Non-pigmented ciliary epithelial cell (primary cell): ENCODE measurements at places on chromosomes 7 and 10.
A peak's percentile ranks its signal among the peaks of the same experiment; 100 is the strongest.

DNA sequence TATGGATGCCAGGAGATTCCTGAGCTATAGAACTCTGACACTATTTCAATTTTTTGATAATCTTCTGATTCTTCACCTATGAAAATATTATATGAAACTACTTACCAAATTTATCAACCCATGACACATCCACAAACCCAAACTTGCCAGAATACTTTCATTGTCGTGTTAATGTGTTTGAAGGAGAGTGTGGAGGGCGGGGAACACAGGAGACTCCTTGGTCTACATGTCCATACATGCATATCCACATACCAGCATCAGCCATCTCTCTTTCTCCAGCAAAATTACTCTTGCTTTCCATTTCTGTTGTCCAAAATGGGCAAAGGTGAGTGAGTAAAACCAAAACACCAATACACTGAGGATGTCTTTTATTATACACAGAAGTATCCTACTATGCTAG, 23.5 kb upstream of the BPGM start:
- no peak for DNase-seq

DNA sequence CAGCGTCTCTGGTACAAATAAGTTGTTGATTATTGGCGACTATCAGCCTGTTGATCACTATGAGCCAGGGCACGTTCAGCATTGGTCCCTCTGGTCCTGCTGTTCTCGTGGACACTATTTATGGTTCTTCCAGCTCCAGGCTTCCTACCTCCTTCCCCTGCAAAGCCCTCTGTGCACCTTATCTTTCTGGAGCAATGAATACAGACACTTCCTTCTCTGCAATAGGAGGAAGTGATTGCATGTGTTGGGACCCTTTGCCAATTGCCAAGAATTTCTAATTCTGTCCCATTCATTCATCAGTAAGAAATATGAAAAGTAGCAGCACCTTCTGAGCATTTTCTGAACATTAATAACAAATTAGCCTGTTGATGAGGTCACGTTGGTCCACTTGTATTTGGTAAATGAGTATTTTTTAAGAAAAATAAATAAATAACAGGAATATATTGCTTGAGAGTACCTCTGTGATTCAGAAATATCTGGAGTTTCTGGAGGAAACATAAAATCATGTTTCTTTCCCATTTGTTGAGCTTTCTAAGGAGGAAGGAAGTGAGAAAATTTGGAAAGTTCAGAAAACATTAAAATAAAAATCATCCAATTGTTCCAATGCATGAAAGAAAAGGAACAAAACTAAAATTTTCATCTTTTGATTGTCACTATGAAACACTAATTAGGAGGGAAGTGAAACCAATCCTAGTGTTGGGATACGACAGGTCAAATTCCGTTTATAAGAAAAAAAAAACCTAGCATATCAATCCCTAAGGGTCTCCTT, 259.1 kb upstream of the KLF6 start:
- no peak for DNase-seq

GRCh38 chr10:38070501-38070900, 23.6 kb upstream of the ZNF37A start:
- DNase-seq: no peak

DNA sequence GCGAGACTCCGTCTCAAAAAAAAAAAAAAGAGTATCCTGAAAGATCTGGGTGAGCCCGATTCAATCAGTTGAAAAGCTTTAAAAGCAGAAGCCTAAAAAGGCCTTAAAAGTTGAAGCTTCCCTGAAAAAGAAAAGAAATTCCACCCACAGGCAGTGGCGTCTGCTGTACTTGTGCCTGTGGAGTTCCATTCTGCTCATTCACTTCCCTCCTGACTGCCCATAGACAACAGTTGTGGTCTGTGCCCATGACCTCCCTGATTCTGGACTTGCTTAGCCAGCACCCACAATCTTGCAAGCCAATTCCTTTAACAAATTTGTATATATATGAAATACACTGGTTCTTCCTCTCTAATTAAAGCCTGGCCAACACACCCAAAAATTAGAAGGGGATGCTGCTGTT, 141.7 kb downstream of the DLG5 start:
- DNase-seq: peak; percentile 86

DNA sequence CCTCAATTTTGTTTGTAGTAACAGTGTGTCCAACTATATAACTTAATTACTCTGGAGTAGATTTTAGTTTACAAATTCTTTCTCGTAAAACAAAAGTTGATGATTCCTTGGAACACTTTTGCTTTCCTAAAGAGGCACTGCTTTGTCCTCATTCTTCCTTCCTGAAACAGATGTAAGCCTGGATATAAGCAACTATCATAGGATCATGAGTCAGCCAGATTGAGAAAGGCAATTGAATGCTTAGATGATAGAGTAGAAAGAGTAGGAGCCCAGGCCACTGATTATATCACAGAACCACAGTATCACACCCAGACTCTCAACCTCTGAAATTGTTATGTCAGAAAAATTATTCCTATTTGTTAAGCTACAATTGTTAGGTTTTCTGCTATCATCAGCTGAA, 69.9 kb downstream of the TMEM106B start:
- DNase-seq: no peak

GRCh38 chr10:15141136-15142054, 27.1 kb downstream of the NMT2 start:
- DNase-seq: no peak

DNA sequence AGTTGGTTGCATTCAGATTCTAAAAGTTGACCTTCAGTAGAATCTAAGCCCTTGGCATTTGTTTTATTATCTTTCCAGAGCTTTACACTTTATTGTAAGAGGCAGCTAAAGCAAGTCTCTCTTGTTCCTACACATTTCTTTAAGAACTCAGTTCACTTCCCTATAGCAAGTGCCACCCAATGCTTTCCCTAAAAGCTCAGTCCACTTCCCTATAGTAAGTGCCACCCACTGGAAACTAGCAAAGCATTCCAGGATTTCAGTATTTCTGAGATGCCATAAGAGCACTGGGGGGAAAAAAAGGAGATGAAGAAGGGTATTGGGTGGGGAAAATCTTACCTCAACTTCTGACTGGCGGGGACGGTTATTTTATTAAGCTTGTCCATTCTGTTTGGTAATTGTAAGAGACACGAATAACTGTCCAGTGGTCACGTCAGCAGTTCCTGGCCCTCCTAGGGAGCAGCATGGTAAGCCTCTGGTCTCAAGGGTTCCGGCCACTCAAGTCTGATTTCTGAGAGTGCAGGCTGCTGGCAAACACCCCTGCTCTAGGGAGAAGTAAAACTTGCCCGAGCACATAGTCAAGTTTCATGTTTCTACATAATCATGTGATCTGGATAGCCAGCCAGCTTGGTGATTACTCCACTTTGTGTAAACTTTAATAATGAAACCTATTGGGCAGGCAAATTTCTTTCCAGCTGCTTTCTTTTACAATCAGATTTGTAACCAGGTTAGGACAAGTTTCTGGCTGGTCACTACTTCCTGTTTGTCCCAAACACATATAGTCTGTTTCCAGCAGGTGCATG, at the start of gene BLNK:
BLNK (minus strand) TSS at position 554 of the 800 bp plus-strand sequence; CDS start at position 383, 171 bp downstream.
- DNase-seq: peak; percentile 6

GRCh38 chr10:118925404-118926071, 104.0 kb upstream of the NANOS1 start:
- DNase-seq: no peak
